Activated CD8-positive, alpha-beta memory T cell treated with anti-CD3 and anti-CD28 coated beads for 1 hour (primary cell): ENCODE measurements at places on chromosomes 12 and 14.

- no peak for DNase-seq
Measured at GRCh38 chr14:59123975-59124374, 64.5 kb upstream of the DAAM1 start.

- DNase-seq, result no peak
Measured at GRCh38 chr12:48067250-48067938, 38.5 kb downstream of the SENP1 start.

DNA sequence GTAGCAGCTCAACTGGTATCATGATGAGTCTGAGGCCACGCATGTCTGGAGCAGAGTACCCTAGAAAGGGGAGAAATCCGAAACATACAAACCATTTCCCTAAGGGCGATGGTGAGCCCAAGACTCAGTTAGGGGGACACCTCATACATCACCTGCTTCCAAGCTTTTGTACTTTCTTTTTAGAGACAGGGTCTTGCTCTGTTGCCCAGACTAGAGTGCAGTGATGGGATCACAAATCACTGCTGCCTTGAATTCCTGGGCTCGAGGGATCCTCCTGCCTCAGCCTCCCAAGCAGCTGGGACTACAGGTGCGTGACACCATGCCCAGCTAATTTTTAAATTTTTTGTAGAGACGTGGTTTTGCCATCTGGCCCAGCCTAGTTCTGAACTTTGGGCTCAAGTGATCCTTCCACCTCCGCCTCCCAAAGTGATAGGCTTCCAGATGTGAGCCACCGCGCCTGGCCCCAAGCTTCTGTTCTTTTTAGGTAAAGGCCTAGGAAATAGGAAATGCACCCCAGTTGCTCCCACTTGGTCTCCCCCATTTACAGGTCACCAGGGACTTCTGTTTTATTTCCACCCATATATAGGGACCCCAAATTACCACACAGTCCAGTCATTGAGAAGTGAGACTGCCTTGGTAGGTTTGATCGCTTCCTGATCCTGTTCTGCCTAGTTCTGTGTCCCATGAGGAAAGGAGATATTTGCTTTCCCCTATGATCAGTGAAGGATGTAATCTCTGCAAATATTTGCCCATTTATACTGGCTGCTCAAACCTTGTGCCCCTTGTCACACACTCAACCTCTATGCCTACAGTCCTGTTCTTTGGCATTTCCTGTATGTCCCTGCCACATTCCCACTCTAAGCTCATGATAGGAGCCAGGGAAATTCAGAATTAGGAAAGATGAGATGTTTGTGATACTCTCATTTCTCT is at the start of gene APOF:
TSS of gene APOF (minus strand) at position 728 of the 930 bp plus-strand sequence. CDS start at position 616, 112 bp downstream.
- DNase-seq, result no peak

- DNase-seq, result no peak
Measured at GRCh38 chr14:73645248-73645610, 443 bp downstream of the DNAL1 start.

DNA sequence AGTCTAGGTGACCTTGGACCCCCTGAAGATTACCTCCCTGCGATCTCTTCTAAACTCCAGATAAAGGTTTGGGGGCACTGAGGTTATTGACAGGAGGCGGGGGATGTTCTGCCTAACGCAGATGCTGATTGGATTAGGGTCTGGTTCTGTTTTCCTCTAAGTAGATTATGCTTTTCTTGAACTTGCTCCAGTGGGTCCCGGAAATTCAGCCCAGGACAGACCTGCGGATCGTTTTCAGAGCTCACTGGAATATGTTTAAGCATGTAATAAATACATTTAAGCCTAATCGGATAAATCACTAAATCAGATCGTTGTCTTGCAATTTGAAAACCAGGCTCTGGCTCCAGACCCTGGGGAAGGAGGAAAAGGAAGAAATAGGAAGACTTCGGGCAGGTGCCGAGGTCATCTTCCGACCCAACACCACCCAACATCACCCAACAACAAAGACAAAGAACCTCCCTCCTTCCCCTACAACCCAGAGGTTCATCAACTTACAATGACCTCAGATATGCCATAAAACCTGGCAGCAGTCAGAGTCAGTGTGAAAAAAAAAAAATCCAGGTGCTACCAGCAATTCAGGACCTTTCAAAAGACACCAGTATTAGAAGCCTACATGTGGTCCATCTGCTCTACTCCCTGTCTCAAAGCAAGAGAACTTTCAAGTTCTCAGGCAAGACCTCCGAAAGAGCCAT is 148.4 kb downstream of the KSR2 start:
- DNase-seq, result no peak

GRCh38 chr12:32265951-32266350 is 133.4 kb upstream of the FGD4 start:
- DNase-seq, result no peak

DNA sequence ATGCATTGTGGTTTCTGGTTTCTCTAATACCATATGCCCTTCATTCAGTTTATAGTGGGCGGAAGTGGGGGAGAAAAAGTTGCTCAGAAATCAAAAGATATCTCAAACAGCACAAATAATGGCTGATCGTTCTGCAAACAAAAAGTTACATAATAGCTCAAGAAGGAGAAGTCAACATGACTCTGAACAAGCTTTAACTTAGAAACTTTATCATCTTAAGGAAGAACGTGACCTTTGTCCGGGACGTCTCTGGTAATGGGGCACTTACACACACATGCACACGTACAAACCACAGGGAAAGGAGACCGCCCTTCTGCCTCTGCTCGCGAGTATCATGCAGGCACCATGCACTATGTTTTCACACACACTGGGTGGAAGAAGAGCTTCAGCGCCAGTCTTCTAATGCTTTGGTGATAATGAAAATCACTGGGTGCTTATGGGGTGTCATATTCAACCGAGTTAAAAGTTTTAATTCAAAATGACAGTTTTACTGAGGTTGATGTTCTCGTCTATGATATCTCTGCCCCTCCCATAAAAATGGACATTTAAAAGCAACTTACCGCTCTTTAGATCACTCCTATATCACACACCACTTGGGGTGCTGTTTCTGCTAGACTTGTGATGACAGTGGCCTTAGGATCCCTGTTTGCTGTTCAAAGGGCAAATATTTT is 4.7 kb downstream of the FOS start:
- DNase-seq, result no peak

GRCh38 chr12:51797301-51797700 is 51.2 kb downstream of the FIGNL2 start:
- no peak for DNase-seq

GRCh38 chr12:129887101-129887500 is 16.7 kb downstream of the TMEM132D start:
- no peak for DNase-seq

GRCh38 chr14:59238216-59238615 is 49.7 kb downstream of the DAAM1 start:
- DNase-seq, result no peak

DNA sequence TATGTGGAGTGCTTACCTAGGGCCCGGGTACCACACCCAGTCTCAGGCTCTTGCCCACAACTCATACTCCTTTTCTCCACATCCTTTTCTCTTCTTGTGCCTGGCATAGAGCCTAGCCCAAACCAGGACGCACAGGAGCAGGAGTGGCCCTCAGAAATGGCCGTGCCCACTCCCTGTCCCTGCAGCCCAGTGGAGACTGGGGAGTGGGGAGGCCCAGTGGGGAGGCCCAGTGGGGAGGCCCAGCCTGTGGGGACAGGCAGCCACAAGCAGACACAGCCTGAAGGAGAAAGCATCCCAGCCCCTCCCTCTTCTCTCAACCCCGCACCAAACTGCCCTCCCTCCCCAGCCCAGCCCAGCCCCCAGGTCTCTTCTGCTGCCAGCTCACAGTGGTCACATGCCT is 196.8 kb downstream of the KIF26A start:
- no peak for DNase-seq
